ENCODE measurements at places on chromosomes 6 and 20.

GRCh38 chr6:63509652-63510352 is 62.5 kb upstream of the LOC128125822 start:
- no peak for DNase-seq

- peak; percentile 40 for DNase-seq
Observed at GRCh38 chr6:501891-502601, 110.5 kb downstream of the IRF4 start.

- DNase-seq: no peak
Observed at GRCh38 chr20:47642118-47642517, 140.4 kb downstream of the NCOA3 start.

DNA sequence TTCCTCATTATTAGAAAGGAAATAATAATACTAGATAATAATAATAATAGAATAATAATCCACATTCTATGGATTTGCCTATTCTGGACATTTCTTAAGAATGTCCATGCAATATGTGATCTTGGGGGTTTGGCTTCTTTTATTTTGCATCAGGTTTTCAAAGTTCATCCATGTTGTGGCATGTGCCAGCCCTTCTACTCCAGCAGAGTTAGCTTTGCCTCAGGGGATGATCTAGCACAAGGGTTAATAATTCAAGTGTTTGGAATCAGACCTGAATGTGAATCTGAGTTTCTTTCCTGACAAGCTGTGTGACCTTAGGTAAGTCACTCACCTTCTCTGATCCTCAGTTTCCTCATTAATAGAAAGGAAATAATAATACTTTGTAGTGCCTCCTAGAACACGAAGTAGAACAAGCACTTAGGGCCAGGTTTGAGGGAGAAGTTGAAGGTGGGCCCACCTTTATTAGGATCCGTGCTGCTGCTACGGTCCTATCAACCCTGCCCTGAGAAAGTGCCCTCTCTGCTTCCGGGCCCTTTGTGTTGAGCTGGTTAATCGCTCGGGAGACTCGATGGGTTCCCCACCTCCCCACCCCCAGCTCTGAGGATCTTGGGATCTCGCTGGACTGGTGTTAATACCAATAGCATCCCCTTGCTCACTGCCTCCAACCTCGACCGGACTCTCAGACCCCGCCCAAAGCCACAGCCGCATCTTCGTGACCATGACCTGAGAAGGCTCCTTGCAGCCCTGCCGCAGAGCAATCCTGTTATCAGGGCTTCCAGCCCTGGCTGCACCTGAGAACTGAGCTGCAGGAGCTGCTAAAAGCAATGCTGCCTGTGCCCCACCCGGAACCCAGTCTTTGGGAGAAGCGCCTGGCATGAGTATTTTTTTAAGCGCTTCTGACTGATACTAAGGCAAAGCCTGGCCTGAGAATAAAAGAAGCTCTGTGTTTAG is 26.9 kb downstream of the RBM38 start:
- DNase-seq: no peak

DNA sequence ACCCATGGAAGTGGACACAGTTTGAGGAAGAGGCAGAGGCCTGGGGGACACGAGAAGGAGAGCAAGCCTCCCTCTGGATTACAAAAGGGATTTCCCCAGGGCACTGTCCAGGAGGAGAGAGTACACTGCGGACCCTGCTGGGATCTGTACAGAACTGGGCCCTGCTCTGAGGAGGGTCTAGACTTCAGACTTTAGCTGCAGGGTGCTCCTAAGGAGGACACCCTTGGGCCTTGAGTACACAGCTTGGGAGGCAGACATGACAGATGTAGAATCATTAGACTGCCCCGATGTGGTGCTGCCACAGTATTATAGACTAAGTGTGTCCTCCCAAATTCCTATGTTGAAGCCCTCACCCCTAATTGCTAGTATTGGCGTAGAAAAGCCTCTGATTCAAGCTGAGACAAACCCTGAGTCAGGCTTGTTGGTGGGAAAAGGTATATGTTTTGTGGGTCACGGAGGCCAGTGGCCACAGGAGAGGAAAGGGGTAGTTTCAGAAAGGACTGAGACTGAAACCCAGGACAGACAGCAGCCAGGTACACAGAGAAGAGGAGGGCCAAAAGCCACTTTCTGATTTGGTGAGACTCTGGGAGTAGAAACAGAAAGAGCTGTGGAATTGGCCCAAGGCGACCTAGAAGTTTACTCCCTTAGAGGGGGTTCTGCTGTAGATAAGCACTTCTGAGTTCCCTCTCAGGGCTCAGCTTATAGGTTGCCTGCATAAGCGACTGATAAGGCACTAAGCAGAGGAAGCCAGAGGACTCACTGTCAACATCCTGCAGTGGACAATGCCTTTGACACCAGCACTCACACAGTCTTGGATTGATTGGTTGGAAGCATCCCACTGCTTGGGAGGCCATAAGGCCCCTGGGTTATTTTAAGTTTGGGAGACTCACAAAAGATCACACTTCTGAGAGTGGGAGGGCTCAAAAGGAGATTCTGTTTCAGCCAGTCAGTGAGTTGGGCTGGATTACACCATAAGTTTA is 16.5 kb upstream of the SH3BGRL2 start:
- DNase-seq: no peak

GRCh38 chr6:155832596-155832995 is 377.0 kb upstream of the NOX3 start:
- no peak for DNase-seq

GRCh38 chr6:80641591-80641990 is 535.1 kb downstream of the BCKDHB start:
- no peak for DNase-seq

DNA sequence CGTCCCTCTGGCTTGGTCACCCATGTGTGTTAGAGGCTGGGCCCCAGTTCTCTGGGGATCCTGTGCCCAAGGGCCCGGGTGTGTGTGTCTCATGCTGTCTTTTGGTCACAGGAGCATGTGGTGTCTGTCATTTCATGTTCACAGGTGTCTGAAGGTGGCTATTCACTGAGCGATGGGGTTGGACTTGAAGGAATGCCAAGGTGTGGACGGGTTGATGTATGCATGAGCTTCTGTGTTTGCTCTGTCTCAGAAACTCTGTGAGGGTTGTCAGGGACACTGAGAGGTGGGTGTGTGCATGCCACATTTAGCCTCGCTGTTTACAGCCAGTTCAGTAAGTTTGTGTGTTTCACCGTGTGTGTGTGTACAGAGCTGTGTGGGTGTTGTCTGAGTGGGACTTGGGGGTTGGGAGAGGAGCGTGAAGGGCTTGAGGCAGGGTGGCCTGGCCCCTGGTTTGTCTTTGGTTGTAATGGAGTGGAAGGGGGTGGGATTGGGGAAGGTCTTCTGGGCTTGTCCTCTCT is 1.2 kb downstream of the DDR1 start:
- DNase-seq: no peak

DNA sequence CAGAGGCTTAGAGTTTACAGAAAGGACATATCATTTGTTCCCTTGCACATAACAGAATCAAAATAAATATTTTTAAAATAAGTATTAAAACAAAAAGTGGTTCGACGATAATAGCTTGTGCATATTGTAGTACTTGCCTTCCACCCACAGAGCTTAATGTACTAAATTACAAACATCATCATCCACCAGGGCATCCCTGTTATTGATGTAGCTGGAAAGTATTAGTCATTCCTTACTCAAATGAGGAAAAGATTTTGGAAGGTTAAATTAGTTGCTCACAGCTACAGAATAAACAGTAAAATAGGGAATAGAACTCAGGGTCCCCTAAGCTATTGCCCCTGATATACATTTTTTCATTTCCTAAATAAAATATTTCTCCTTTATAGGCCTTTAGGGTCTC is 150.3 kb downstream of the PTPRK start:
- no peak for DNase-seq

- DNase-seq: no peak
Observed at GRCh38 chr6:135323979-135324378, 142.9 kb downstream of the MYB start.

Measured in CD4-positive, alpha-beta T cell treated with Interleukin-6 at 100 ng/mL for 8 hours (primary cell).